ENCODE measurements at places on chromosomes 6 and 20.

DNA sequence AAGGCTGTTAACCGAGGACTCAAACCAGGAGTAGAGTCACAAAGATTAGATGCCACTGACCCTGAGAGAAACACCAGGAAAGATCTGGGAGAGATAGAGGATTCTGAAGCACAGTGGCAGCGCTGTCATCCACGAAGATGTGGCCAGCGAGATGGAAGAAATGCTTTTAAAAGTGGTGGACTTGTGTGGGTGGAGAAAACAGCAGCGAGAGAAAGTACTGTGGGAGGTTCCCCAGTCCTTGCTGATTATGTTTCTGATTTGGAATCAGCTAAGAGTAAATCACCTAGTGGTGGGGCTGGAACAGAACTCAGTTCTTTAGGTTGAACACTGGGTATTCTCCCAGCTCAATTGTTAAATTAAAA lies 435 bp upstream of the ZNF322 start:
- DNase-seq: no peak

- no peak for DNase-seq
Measured at GRCh38 chr6:160049346-160049745, 72.3 kb upstream of the SLC22A1 start.

DNA sequence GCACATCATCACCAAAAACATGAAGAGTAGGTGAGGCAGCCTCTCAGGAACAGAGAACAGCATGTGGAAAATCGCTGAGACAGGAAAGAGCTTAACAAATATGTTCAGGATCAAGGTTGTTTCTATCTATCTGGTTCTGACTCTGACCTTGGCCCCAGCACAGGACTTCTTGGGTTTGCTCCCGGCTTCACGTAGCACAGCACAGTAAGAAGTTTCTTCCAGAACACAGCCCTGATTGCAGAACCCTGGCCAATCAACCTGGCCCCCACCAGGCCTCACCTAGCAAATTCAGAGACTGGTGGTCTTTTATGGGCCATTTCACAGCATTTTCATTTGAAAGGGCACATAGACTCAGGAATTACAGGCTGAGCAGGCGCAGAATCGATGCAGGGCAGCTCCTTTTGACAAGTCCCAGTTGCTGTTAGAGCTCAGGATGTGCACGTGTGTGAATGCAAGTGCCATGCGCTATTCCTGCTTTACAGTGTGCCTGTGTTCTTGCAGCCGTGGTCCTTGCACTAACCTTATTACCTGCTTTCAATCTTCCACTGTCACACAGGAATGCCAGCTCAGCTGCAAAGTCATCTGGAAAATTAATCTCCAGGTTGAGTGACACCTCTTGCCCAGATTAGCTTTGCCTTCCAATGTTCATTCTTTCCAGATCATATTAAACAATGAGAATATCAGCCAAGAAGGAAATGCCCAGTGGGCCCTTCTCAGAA lies 100.5 kb upstream of the SLC2A12 start:
- no peak for DNase-seq

DNA sequence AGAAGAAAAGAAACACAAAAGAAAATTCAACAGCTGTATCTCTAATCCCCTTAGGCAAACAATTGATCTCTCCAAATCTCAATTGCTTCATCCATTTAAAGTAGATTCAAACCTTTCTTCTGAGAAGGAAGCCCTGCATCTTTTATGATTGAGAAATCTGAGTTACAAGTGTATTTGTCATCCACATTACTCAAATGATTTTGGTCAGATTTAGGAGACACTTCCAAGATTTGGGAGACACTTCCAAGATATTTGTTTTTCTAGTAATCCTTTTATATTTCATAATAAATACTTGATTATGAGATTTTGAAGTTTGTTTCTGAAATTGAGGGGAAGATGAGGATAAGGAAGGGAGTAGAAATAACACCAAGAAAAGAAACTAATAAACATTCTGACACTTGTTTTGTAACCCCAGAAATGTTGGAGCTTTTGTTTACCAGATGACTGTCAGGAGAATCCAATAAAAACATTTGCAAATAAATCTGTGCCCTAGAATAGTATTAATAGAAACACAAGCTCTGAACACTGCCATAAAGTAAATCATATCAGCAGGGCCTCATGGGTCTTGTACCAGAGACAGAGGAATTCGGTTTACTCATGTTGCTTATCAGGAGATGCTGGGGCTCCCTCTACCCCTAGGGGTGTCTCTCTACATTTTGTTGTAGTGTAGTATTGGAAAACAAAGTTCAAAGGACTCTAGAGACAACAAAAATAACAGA lies 314.3 kb upstream of the NT5E start:
- no peak for DNase-seq

DNA sequence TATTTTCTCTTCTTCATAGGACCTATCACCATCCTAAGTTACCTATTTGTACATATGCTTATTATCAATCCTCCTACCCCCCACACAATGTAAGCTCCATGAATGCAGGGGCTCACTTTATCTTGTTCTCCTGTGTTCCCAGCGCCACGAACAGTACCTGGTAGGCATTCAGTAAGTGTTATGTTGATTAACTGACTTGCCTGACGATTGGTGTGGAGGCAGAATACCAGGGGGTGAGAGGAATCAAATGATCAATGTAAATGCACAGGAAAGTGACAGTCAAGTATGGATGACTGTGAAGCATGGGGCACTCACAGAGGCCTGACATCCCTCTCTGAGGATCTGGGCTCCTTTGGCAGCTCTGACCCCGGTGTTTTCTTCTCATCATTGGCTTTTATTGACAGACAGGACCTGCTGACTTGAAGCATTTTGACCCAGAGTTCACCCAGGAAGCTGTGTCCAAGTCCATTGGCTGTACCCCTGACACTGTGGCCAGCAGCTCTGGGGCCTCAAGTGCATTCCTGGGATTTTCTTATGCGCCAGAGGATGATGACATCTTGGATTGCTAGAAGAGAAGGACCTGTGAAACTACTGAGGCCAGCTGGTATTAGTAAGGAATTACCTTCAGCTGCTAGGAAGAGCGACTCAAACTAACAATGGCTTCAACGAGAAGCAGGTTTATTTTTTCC lies 6.1 kb upstream of the IFT52 start:
- no peak for DNase-seq

GRCh38 chr6:156283091-156283490 lies 494.1 kb upstream of the ARID1B start:
- DNase-seq: no peak

DNA sequence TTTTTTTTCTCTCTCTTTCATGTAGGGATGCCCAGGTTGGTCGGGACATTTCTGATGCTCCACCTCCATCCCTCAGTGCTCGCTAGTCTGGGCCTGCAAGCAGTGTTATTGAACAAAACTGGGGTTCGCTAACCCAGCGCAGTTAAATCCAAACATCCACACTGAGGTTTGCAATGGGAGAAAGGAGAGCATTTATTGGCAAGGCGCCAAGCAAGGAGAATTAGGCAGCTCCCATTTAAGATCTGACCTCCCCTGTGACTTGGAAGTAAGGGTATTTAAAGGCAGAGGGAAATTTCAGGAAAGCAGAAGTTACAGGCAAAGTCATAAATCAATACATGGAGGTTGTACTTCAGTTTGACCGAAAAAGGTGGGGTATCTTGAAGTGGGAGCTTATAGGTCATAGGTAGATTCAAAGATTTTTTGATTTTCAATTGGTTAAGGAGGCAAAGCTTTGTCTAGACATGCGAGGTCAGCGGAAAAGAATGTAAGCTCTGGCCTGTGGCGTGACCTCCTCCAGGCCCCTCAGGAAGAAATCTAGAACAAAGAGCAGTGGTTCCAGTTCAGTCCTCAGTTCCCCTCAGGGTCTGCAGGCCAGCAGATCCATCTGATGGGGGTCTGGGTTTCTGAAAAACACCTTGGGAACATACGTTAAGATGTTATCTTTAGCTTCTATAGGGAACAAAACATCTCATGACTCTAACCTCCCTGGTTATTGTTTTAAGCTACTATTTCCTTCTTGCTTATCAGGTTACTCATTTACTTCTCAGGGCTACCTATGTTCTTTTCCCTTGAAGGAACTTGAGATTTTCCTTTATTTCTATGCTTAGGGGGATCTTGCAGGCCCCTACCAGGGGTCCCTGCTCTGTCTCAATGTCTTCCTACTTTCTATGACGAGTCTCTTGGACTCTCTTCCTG lies 66.0 kb upstream of the KIF16B start:
- no peak for DNase-seq

DNA sequence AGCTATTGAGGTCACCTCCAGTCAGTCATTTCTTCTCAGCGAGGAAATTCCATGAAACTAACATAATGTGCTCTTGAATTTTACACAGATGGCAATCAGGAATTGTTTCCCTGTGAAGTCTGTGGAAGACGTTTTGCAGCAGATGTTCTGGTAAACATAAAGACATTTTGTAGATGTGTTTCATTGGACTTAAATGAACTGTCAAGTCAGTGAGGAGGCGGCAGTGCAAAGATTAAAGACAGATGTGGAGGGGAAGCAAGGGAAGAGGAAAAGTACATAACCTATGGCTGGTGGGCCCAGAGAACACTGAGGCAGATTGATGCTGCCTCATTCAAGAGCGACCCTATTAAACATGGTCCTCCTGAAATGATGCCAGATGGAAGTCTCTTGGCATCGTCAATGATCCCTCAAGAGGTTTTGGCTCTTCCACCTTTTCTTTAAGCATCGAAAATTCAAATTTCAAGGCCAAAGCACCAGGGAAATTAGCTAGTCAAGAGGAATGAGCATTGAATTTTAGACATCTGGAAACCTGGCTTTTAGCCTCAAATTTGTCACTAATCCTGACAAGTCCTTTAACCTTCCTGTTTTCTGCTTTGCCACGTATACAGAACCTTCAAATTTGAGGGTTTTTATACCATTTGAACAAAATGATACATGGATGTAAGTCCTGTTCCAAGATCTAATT lies 20.1 kb downstream of the ZC2HC1B start:
- DNase-seq: no peak

GRCh38 chr6:110265273-110265672 lies 85.0 kb downstream of the CDC40 start:
- DNase-seq: no peak

GRCh38 chr6:149922642-149923326 lies at the start of gene RAET1G:
Gene RAET1G, minus strand, starts transcription at chr6:149923121. Its CDS starts 111 bp downstream, at chr6:149923010.
- DNase-seq: peak; percentile 87

DNA sequence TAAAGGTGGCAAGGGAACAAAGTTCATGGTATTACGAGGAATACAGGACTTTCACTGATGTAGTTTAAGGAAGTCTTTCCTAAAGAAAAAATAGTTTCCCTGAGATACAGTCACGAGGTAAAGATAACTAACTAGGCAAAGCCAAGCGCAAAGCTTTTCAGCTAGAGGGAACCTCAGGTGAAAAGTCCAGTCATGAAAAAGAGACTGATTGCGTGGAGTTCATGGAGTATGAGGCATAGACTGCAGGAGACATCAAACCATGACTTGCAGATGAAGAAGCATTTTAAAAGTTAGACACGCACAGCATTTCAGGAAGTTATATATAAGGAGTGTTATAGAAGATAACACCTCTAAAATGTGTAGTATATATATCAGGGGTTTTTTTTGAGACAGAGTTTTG lies 205.6 kb upstream of the ZNF184 start:
- DNase-seq: no peak

DNA sequence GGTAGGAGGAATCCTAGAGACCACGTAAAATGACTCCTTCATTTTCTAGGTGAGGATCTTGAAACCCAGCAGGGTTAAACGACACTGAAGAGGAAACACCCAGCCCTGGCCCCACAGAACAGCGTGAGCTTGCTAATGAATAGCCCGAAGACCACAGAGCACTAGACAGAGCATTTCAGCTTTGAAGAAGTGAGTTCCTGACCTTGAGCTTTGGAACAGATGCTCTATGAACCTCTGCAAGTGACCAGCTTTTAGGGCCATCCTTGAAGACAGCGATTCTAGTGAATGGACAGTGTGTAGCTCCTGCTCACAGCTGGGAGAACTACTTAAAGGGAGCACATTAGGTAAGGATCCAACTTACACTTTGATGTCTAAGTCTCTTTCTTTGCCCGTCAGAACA lies 74.0 kb upstream of the FRMD1 start:
- DNase-seq: no peak

DNA sequence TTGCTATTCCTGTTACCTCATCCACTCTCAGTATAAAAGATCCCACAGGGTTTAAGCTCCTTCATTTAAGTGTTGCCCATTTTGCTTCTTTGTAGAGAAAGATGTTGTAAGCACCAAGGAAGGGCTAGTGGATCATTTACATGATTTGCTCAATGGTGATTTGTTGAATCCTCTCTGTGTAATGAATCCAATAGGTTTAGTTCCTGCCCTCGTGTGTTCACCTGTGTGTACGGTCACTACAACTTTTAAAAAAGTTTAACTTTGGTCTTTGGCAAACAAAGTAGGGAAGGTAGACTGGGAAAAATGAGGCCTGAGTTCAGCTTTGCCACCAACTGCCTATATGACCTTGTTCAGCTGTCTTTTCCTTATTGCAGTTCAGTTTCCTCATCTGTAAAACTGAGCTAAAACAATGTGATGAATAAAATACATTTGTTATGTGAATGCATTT lies 51.5 kb downstream of the DHX35 start:
- no peak for DNase-seq

- DNase-seq: no peak
Measured at GRCh38 chr6:3163248-3163594, 5.9 kb upstream of the TUBB2A start.

DNA sequence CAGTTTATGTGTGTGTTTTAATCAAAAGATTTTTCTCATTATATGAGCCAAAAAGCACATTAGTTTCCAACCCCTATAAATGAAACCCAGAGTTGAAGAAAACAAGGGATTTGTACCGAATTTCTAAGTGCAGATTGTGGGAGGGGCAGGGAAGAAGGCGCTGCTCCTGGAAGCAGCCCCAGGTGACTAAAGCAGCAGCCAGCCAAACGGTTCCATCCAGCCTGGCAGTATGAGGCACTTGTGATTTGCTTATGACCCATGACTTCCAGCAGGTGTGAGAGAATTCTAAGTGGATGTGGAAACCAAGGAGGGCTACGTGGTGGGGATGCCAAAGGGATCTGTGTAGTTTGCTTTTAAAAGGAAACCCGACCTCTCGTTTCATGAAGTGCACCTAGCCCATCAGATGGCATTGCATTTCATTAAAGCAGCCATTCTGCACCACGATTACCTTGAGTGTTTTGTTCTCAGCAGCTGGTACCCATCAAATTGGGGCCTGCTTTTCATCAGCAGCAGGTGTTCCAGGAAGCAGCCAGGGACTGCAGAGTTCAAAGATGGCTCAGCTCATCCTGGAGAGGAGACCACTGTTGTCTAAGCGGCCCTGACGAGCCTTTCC lies 79.1 kb downstream of the DTD1 start:
- DNase-seq: no peak

Measured in activated CD4-positive, alpha-beta T cell treated with anti-CD3 and anti-CD28 coated beads, Interleukin-2, amount 10 ng/mL, durations not matched to agents 7 days and 5 days (primary cell).